Thoracic aorta (tissue), 2 donors: ENCODE measurements at places on chromosomes 6 and 20.

DNA sequence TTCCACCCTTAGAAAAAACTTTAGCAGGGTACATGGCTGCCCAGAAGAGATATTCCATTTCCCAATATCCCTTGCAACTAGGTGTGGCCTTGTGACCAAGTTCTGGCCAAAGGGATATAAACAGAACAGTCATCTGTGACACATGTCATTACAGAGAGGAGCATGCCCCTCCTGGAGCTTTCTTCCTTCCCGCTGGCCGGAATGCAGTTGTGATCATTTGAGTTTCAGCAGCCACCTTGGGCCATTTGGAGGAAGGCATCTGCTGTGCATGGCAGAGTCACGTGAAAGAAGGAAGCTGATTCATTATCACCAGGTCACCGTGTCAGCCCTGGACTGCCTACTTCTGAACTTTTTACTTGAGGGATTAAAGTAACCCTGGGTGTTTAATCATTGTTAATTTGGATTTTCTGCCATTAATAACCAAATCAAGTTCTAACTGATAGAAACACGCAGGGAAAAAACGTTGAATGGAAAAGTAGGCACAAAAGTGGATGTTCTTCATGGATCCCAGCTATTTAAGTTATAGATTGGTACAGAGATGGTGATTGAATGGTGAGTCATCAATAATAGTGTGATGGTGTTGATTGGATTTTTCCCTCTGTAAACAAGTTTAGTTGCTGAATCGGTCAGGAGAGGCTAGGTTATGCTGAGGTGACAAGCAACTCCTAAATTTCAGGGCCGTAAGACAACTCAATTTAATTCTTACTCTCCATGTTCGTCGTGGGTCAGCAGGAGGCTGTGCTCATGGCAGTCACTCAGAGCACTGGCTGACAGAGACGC is 80.7 kb upstream of the CCDC167 start:
- H3K27ac ChIP-seq: no peak overlapping the region
- DNase-seq: no peak
- H3K27me3 ChIP-seq: no peaks in the 10 kb centered on the region
- no peaks in the 10 kb centered on the region for H3K36me3 ChIP-seq
- H3K4me3 ChIP-seq: no peak overlapping the region

DNA sequence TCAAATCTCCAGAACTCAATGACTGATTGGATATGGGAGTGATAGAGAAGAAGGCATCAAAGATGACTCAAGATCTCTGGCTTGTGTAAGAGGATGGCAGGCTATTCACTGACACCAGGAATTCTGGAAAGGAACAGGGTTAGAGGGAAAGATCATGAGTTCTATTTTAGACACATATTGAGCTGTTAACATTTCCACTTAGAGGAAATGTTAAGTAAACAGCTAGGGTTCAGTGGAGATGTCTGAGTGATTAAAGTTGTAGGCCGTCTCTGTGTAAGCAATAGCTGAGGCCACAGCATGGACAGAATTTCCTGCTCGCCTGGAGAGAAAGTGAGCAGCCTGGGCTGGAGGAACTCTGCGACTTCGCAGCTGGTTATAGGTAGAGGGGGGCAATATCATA is 21.0 kb downstream of the ZC3H12D start:
- no peaks in the 10 kb centered on the region for H3K27me3 ChIP-seq
- H3K4me3 ChIP-seq: no peak overlapping the region
- no peaks in the 10 kb centered on the region for H3K4me1 ChIP-seq
- no peaks in the 10 kb centered on the region for H3K36me3 ChIP-seq
- DNase-seq: no peak

- no peaks in the 10 kb centered on the region for H3K36me3 ChIP-seq
- no peak overlapping the region for H3K27ac ChIP-seq
- H3K4me1 ChIP-seq: no peaks in the 10 kb centered on the region
- H3K4me3 ChIP-seq: no peak overlapping the region
- DNase-seq: no peak
These were observed 298.9 kb upstream of the BMP2 start for GRCh38 chr20:6468423-6469116.

DNA sequence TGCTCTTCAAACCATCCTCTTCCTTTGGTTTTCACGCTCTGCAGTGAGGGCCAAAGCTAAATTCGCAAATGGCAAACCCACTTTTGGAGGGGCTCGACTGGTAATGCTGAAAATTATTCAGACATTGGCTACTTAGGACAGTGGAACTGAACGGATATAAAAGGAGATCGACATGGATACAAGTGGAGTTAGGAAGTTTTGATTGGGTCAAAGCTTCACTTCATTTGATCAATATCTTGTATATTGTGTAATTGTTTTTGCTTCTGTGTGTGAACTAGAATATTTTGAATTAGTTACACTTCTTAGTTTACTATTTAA is 1.2 kb downstream of the FAM8A1 start:
- no peak for DNase-seq
- H3K27ac ChIP-seq: peak overlapping the region; percentile 92
- peaks cover 8% of the 10 kb centered on the region for H3K4me1 ChIP-seq
- peak overlapping the region; percentile 79 for H3K4me3 ChIP-seq
- H3K36me3 ChIP-seq: peaks cover 2% of the 10 kb centered on the region

DNA sequence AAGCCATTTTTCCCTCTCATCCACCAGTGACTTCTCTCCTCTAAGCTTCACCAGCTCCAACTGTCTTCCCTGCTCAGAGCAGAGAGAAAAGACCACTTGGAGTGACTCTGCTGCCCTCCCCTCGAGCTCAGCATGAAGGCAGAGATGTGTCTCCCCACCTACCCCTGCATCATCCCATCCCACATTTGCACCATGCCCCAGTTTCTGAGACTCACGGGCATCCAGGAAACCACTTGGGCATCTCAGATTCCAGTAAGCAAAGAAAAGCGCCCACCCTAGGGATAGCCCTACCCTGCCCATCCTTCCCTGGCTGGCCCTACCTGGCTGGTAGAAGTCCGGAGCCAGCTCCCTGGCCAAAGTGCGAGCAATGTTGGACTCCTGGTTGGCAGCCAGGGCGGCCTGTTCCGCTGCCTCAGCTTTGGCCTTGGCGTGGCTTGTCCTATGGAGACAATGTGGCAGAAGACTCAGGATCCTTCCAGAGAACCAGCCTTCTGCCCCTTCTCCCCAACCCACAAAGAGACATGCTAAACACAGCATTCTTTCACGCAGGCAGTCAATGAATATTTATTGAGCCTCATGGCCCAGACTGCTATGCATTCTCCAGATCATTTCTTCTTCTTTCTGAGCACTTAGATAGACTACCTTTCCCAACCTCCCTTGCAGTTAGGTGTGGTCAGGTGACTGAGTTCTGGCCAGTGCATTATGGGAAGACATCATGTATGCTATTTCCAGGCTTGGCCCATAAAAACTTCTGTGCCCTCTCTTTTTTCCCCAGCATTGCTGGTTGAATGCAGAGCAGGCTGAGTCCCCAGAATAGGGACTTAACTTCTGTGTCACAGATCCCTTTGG is 68.6 kb downstream of the JPH2 start:
- H3K4me3 ChIP-seq: no peak overlapping the region
- DNase-seq: no peak
- H3K27me3 ChIP-seq: no peaks in the 10 kb centered on the region
- peaks cover 61% of the 10 kb centered on the region for H3K4me1 ChIP-seq
- H3K36me3 ChIP-seq: peaks cover 14% of the 10 kb centered on the region
- H3K27ac ChIP-seq: no peak overlapping the region

DNA sequence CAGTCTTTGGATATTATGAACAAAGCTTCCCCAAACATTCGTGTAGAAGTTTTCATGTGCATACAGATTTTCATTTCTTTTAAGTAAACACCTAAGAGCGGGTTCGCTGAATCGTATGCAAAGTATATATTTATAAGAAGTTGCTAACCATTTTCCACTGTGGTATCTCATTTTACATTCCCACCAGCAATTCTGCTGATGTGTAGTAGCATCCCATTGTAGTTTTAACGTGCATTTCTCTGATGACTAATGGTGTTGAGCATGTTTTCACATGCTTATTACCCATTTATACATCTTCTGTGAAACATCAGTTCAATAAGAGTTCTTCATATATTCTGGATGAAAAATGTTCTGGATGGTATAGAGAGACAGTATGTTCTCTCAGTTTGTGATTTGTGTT is 97.4 kb downstream of the IYD start:
- no peak overlapping the region for H3K27ac ChIP-seq
- H3K4me1 ChIP-seq: no peaks in the 10 kb centered on the region
- no peaks in the 10 kb centered on the region for H3K27me3 ChIP-seq
- H3K4me3 ChIP-seq: no peak overlapping the region
- no peak for DNase-seq

GRCh38 chr6:38389875-38390274 is 249.9 kb downstream of the BTBD9 start:
- H3K4me3 ChIP-seq: no peak overlapping the region
- H3K4me1 ChIP-seq: no peaks in the 10 kb centered on the region
- DNase-seq: no peak
- no peak overlapping the region for H3K27ac ChIP-seq
- H3K36me3 ChIP-seq: no peaks in the 10 kb centered on the region

GRCh38 chr6:128438393-128438792 is 82.0 kb downstream of the PTPRK start:
- no peak for DNase-seq
- H3K4me1 ChIP-seq: peaks cover 8% of the 10 kb centered on the region
- H3K27ac ChIP-seq: no peak overlapping the region
- H3K36me3 ChIP-seq: no peaks in the 10 kb centered on the region
- no peaks in the 10 kb centered on the region for H3K27me3 ChIP-seq

GRCh38 chr6:116662202-116662601 is 6.4 kb downstream of the ZUP1 start:
- peaks cover 6% of the 10 kb centered on the region for H3K4me1 ChIP-seq
- no peaks in the 10 kb centered on the region for H3K27me3 ChIP-seq
- no peak overlapping the region for H3K27ac ChIP-seq
- no peaks in the 10 kb centered on the region for H3K36me3 ChIP-seq

DNA sequence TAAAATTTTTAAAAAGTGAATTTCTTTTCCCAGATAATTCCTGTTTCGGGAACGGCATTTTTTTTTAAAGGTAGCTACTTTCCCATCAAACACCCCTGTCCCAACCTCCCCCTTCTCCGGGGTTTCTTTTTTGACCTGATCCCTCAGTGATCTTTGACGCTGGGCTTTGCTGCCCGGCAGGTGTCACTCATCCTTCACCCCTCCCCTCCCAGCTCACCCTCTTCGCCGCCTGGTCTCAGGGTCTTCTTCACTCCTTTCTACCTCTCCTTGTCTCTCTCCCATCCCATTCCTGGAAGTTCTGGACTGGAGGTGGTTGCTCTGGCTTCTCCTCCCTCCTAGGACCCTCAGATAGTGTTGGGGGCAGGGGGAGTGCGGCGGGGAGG is 329 bp upstream of the GPR6 start:
- no peaks in the 10 kb centered on the region for H3K36me3 ChIP-seq
- H3K4me3 ChIP-seq: no peak overlapping the region
- DNase-seq: no peak
- H3K27me3 ChIP-seq: no peaks in the 10 kb centered on the region

- no peak overlapping the region for H3K27ac ChIP-seq
- H3K36me3 ChIP-seq: no peaks in the 10 kb centered on the region
- no peak overlapping the region for H3K4me3 ChIP-seq
- H3K27me3 ChIP-seq: no peaks in the 10 kb centered on the region
- no peaks in the 10 kb centered on the region for H3K4me1 ChIP-seq
- no peak for DNase-seq
These were observed 313.6 kb upstream of the SULF2 start for GRCh38 chr20:48098866-48099265.

GRCh38 chr6:168186438-168186837 is 107.4 kb upstream of the FRMD1 start:
- DNase-seq: no peak
- H3K4me3 ChIP-seq: no peak overlapping the region
- no peaks in the 10 kb centered on the region for H3K4me1 ChIP-seq

DNA sequence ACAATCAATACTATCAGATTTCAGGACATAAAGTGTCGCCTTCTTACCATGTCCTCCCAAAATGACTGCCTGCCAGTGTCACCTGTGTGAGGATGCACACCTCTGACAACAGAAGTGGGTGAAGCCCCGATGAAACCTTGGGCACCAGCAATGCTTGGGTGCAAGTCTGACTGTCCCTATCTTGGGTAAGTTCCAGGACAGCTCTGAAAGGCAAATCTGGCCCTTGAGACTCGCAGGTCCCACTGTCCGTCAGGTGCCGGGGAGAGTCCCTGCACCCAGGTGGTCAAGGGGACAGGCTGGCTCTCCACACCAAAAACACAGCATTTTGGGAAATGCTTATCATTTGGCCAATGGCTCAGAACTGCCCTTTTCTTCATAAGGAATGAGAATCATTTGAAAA is 43.3 kb downstream of the EZR start:
- no peak overlapping the region for H3K4me3 ChIP-seq
- DNase-seq: no peak
- no peaks in the 10 kb centered on the region for H3K27me3 ChIP-seq
- H3K36me3 ChIP-seq: peaks cover 45% of the 10 kb centered on the region
- no peaks in the 10 kb centered on the region for H3K4me1 ChIP-seq

DNA sequence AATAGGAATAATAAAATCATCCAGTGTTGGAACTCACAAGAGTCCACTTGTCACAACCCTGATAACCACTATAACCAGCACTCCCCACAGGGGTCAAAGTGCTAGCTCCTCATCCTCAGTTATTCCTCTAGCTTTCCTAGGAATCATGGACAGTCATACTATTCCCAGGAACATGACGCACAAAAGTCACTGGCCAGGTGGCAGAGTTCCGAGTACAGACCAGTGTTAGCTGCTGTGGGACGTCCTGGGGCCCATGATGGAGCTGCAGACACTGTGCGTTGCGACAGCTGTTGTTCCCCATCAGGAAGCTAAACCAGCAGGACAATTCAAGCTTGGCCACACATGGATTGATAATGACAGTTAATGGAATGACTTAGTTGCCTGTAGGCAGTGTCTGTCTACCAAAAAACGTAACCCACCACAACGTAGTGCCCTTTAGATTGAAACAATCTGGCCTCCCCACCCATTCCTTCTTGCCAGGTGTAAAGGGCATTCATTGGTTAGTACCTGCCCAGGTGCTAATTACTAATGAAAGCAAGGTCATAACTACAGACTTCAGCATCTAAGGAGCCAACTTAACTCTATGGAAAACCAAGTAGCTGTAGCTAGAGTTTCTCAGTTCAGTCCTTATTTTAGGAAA is 17.4 kb downstream of the EZR start:
- no peak for DNase-seq
- no peaks in the 10 kb centered on the region for H3K36me3 ChIP-seq
- H3K4me1 ChIP-seq: peaks cover 30% of the 10 kb centered on the region
- H3K27me3 ChIP-seq: no peaks in the 10 kb centered on the region
- no peak overlapping the region for H3K27ac ChIP-seq
- no peak overlapping the region for H3K4me3 ChIP-seq

GRCh38 chr6:160238278-160238711 is 20.3 kb downstream of the SLC22A2 start:
- H3K4me3 ChIP-seq: no peak overlapping the region
- no peaks in the 10 kb centered on the region for H3K36me3 ChIP-seq
- peaks cover 54% of the 10 kb centered on the region for H3K4me1 ChIP-seq
- H3K27me3 ChIP-seq: no peaks in the 10 kb centered on the region

- no peak overlapping the region for H3K4me3 ChIP-seq
- no peaks in the 10 kb centered on the region for H3K36me3 ChIP-seq
- no peaks in the 10 kb centered on the region for H3K27me3 ChIP-seq
- DNase-seq: no peak
- no peak overlapping the region for H3K27ac ChIP-seq
These were observed 14.5 kb downstream of the NOL4L start for GRCh38 chr20:32570401-32571190.
